ENCODE measurements at places on chromosomes 16 and 17. TPM values are rescaled to one million over a fixed set of nuclear protein-coding genes. Genes with fewer than 3 reads are reported as not detected.

DNA sequence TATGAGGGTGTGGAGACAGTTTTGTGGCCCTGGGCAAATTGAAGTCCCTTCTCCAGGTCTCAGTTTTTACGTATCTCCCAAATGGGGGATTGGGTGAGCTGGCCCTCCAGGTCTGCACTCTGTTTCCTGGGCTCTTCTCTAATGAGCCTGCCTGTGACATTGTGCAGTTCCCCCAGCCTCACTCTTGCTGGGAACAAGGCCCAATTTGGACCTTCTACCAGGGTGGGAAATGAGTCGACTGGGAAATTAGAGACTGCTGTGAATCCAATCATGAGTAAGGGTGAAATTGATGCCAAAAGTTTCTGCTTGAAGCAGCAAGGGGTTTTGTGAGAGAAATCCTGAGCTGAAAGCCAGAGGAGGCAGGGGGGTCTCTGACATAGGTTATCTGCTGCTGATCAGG lies 71.5 kb upstream of the KSR1 start:
- no peak for DNase-seq

GRCh38 chr17:63697341-63698286 lies 2.3 kb downstream of the LIMD2 start:
- DNase-seq = no peak

- DNase-seq = no peak
Measured at GRCh38 chr16:2008631-2009163, 924 bp downstream of the ZNF598 start.

GRCh38 chr16:86565644-86566511 lies 751 bp upstream of the FOXC2 start:
- no peak for DNase-seq

Gene CCL1
- 0.55 TPM for total RNA-seq

Gene SCO1
- total RNA-seq = 41.4 TPM

Gene ZFP1
- 13.7 TPM for total RNA-seq

Gene PRDM7
- total RNA-seq = not detected

Gene ERN1
- total RNA-seq = 11.3 TPM

Gene LRRC37A2
- total RNA-seq = 3.6 TPM

Gene ITGAD
- total RNA-seq = not detected
